ENCODE measurements at places on chromosomes 12 and 14.

GRCh38 chr12:125283521-125283920, 218.3 kb downstream of the AACS start:
- no peak for DNase-seq

DNA sequence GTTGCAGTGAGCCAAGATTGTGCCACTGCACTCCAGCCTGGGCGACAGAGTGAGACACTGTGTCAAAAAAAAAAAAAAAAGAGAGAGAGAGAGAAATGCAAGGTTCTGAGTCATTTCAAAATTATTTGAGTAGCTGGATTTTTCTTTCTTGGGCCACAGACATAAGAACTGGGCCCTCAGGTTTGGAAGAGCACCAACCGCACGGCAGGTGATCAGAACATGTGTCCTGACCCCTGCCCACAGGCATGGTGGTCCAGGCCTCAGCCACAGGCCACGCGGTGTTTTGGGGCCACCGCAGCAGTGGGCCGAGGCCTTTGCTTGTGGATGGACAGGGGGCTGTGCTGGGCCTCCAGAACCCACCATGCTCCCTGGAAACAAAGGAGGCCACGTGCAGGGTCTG, 126.7 kb downstream of the CALM1 start:
- DNase-seq, result no peak

DNA sequence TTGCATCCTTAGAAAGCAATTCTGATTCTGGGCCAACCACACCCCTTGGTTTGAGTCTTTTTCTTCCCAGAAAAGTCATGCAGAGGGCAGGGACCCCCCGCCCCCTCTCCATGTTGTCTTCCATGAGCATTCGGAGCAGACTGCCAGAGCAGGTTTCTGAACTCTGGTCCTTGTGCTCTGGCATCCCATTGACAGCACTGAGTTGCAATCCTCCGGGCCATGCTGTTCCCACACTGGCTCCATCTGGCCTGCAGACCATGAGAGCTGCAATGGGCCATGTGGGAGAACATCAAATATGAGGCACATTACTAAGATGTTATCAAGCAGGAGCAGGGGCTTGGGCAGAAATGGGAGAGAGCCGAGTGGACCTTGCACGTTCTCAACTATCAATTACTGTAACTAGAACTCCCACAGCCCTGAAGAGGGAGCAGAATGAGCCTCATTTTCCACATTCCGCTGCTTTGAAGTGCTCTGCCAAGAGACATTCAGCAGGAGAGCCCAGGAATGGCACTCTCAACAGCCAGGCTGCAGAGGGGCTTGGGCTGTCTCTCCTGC, 157.4 kb downstream of the STXBP6 start:
- no peak for DNase-seq

DNA sequence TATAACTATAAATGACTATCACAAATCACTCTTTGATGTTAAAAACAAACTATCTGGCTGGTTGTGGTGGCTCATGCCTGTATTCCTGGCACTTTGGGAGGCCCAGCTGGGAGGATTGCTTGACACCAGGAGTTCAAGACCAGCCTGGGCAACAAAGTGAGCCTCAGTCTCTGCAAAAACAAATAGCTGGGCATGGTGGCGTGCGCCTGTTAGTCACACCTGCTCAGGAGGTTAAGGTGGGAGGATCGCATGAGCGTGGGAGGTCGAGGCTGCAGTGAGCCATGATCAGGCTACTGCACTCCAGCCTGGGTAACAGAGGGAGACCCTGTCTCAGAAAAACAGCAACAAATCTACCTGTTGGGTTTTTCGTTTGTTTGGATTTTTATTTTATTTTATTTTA, 5.4 kb downstream of the TXNRD1 start:
- DNase-seq, result no peak

DNA sequence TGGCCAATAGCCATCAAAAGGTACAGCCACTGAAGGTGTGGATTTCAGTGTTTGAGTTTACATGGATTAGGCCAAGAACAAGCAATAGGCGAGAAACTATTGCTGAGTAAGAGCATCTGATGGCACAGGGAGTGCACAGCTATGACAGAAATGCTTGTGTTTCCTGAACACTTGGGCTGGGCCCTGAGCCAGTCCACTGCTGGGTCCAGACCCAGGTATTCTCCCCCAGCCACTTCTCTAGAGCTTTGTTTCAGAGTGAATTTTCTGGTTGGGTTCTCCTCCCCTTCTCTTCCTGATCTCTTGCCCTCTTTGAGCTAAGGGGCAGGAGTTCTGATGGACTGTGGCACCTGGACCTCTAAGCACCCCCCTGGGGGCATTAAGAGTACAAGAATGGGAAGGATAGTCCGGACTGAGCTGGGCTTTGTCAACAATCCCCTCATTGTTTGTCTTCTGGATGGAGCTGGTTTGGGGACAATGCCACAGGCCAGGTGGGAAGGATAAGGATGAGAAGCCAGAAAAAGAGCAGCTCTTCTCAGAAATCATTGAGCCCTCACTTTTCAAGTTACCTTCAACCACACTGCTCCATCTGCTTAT, 8.3 kb downstream of the HOXC5 start:
- no peak for DNase-seq

DNA sequence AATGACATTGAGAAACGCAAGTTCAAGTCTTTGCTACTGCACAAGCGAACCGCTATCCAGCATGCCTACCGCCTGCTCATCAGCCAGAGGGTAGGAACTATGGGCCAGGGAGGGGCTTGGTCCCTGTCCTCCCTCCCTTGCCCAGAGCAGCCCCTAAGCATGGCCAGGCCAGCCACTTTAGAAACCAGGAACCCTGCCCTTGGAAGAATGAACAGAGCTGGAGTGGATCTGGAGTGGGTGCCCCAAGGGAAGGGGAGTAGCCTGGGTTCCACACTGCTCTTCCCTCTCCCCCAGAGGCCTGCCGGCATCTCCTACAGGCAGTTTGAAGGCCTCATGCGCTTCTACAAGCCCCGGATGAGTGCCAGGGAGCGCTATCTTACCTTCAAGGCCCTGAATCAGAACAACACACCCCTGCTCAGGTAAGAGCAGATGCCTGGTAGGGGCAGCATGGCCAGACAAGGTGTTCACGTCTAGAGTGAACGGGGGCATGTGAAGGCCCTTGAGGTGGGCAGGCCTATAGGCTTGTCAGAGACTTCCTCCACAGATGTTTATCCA, 55.8 kb downstream of the TPCN1 start:
- no peak for DNase-seq

All from cortex of kidney (tissue), 1 donor.